NCI-H2107 (cell line): ENCODE measurements at places on chromosomes 7 and 10.

DNA sequence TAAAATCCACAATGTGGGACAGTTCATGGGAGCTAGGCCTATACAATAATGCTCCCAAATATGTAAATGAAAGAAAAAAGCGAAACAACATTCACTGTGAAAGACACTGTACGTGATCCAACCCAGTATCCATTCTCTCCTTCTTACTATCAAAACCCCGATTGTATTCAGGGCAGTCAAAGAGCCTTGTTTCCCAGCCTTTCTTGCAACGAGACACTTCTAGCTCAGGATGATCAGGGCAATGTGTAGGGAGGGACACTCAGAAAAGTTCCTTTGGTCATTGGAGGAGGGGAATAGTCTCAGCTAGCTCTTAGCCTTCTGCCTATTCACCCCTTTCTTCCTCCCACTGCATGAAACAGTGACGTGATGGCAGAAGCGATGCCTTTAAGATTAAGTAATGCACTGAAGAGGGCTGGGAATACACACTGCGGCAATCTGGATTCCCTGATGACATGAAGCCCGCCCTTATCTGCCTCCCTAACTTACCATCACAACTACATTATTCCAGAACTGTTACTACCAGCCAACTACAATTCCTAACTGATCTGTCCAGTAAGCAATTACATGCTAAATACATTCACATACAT, 27.3 kb downstream of the UBE2H start:
- DNase-seq, result no peak

GRCh38 chr7:28298870-28299518, 113.3 kb upstream of the CREB5 start:
- DNase-seq, result peak; percentile 26

DNA sequence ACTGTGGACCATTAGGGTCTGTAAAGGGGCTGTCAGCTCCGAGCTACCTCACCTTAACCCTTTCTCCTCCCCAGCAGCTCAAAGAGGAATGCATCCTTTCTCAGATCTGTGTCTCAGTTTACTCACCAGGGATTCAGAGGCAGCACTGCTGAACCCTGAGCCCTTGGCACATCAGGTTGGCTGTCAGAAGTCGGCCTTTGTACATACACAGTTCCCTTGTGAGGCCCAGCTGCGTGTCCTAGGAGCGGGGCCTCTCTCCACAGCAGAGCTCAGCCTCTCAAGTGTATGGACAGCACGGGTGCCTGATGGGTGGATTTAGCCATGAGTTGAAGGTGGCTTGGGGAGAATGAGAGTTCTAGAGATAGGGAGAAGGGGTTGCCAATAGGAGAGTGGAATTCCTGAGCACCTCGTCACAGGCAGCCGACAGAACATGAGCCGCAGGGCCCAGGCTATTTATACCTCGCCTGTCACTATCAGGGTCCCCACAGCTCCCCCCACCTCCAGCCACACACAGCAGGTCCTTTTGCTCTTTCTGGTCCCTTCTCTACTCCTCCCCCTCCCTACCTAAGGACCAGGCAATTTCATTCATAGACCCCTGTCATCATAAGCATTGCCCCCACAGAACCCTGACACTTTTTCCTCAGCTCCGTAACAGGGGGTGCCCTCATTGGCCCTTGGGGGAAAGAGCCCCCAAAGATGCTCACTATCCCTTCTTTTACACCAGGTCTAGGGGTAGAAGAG, 2.1 kb upstream of the FLNC start:
- no peak for DNase-seq

DNA sequence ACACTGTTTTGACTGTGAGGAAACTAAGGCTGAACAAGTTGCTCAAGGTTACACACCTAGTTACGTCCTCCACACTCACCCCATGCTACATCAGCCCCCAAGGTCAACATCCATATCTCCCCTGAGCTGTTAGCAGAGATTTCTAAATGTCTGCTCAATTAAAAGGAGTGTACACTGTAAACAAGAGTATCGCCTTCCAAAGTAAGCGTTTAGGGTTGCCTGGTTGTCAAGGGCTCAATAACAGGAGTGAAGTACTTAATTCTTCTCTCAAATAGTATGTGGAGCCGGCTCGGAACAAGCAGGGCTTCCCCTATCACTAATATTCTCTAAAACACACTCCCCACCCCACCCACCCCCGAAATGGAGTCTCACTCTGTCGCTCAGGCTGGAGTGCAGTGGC, 412.8 kb upstream of the GALNT17 start:
- DNase-seq, result no peak

GRCh38 chr7:80907612-80908011, 11.2 kb downstream of the SEMA3C start:
- DNase-seq, result no peak

- DNase-seq, result no peak
Observed at GRCh38 chr10:2935647-2936386, 131.5 kb upstream of the PFKP start.

- DNase-seq, result no peak
Observed at GRCh38 chr10:110042181-110042580, 34.4 kb downstream of the ADD3 start.

- no peak for DNase-seq
Observed at GRCh38 chr10:32299354-32299980, 47.5 kb downstream of the EPC1 start.

GRCh38 chr7:80467069-80467468, 44.8 kb downstream of the GNAT3 start:
- DNase-seq, result no peak

DNA sequence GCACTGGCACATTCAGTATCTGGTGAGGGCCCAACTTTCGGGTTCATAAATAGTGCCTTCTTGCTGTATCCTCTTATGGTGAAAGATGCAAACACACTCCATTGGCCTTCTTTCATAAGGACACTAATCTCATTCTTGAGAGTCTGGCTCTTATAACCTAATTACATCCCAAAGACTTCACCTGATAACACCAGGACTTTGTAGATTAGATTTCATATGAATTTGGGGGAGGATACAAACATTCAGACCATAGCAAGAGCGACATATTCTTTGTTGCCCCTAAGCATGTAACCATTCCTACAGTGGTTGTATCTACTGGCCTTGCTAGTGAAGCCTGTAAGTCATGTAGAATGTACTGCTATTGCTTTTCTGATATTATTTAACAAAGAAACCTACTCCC, 525.2 kb downstream of the GFRA1 start:
- no peak for DNase-seq

DNA sequence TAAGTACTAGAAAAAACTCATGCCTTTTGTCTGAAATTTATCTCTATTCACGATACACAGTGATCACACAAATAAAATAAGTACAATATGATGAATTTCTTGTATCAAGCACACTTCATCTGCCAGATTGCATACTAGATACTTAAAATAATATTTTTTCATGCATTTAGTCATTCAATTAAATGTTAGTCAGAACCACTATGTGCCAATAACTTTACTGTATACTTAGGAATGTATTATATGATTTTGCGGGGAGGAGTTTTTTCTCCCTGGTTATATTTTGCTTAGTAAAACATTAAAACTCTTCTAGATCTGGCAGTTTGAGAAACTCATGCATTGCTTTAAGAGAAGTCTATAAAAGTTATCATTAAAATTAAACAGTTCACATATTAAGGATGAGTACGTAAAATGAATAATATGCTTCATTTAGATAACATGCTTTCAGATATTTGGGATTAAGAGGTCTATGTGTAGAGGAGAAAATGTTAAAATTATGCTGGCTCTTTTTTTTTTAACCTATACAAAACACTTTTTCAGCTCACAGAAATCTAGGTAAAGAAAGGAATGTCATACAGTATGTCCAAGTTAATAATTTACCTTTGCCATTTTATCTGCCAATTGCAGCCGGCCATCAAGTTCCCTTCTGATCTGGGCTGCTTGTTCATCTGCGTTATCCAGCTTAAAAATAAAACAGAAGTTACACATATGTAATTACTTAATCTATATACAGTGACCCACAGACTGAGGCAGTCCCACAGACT, 70.1 kb downstream of the RNF133 start:
- DNase-seq, result no peak

DNA sequence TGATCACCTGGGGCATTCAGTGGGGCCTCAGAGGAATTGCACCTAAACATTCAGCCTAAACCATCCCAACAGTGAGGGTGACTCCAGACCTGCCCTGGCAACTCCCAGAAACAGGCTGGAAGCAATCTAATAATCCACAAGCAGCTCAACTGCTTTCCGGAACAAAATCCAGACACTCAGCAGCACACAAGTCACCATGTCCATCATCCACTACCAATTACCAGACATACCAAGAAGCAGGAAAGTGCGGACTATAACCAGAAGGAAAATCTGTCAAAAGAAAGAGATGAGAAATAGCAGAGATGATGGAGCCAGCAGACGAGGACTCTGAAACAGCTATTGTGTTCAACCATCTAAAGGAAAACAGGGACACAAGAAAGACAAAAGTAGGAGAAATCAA, 342.6 kb upstream of the ZMIZ1 start:
- DNase-seq, result no peak

- no peak for DNase-seq
Observed at GRCh38 chr7:114051871-114052331, 133.1 kb upstream of the PPP1R3A start.

DNA sequence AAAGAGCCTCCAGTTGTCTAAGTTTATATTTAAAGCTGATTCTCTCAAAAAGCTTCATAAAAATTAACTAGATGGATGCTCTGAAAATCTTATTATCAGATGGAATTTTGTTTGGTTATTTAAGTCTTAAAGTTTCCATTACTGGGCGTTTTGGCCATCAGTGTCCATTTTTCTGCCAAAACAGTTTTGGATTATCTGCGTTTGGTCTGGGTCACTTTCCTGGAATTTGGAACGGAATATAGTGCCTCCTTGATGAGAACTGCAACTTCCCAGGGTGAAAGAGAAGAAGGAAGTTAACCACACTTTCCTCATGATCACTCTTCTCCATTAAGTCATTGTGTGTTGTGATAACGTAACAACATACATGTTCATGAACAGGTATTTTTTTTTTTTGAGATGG, 764.9 kb upstream of the AUTS2 start:
- no peak for DNase-seq

DNA sequence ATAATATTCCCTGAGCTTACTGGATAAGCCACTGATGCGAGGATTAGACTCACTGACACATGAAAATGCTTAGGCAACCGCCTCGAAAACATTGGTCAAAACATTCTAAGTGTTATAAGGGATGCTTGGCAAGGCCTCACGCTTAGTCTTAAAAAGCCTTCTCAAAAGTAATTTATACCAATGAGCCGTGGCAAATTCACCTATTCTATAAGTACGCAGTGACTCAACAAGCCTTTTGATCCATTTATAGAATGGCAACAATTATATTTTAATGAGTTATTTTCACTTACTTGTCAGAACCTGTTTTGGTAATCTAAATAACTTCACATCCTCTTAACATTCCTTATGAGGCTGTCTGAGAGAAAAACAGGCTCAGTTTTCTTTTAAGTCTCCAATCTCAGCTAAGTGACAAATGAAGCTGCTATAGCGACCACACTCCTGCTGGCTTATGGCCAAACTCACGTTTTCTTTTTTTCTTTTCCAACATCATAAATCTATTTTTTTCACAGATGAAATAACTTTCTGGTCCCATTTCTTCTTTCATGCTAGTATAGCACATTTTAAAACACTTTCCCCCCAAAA, 121.2 kb upstream of the AFAP1L2 start:
- DNase-seq, result no peak

DNA sequence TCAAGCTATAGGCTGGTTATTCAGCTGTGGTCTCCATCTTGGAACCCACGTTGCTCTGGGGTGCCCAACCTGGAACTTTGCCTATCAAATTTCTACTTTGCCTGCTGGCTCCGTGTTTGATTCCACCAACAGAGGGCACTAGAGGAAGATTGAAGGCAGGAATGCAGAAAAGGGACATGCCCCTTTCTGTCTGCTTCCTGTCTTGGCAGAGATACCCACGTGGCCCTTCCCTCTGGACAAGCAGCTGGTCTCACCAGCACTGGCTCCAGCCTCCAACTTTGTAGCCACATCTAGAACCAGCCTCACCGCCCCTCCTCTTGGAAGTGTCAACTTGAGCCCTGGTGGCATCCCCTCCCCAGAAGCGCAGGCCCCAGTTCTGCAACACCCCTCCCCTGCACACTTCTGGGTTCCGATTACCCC, 52.1 kb upstream of the ZNF438 start:
- DNase-seq, result peak; percentile 3

DNA sequence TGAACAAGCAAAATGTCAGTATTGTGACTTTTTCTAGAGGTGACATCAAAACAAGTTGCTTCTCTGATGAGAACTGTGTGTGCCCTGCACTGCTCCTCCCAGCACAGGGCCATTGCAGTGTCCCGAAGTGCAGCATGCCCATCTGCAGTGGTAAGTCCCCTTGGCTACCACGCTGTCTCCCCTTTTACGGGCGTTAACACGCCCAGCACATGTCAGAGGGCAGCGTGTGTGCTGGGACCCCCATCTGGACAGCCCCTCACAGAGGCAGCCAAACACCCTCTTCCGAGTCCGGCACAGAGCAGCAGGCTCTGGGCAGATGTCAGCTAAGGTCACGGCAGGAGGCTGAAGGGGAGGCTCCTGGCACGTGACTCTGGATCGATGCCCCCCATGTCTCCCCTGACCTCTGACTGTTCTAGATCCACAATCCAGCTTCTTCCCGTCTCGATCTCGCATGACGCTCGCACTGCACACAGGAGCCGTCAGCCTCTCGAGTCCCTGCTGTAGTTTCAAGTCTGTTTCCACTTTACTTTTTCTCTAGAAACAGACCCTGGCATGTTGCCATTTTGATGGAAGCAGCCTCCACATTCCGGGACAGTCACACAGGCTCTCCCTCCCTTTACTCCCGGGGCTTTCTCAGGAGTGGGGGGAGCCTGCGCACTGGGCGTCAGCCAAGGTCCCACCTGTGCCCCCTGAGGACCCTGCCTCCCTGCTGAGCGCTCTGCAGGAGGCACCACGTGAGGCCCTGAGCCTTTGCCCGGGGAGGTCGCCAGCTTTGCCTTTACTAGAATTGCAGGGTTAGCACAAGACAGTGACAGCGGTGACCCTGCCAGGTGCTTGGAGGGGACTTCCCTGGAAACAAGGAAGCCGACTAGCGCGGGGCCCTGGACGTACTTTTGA, 133.8 kb downstream of the TCERG1L start:
- DNase-seq, result no peak

GRCh38 chr7:118158766-118159165, 25.2 kb upstream of the LSM8 start:
- no peak for DNase-seq

GRCh38 chr7:127378537-127378936, 14.0 kb downstream of the ZNF800 start:
- DNase-seq, result no peak

GRCh38 chr10:100978121-100978900, 9.0 kb downstream of the MRPL43 start:
- no peak for DNase-seq
